M059J (cell line): ENCODE measurements at places on chromosomes 4 and X.

DNA sequence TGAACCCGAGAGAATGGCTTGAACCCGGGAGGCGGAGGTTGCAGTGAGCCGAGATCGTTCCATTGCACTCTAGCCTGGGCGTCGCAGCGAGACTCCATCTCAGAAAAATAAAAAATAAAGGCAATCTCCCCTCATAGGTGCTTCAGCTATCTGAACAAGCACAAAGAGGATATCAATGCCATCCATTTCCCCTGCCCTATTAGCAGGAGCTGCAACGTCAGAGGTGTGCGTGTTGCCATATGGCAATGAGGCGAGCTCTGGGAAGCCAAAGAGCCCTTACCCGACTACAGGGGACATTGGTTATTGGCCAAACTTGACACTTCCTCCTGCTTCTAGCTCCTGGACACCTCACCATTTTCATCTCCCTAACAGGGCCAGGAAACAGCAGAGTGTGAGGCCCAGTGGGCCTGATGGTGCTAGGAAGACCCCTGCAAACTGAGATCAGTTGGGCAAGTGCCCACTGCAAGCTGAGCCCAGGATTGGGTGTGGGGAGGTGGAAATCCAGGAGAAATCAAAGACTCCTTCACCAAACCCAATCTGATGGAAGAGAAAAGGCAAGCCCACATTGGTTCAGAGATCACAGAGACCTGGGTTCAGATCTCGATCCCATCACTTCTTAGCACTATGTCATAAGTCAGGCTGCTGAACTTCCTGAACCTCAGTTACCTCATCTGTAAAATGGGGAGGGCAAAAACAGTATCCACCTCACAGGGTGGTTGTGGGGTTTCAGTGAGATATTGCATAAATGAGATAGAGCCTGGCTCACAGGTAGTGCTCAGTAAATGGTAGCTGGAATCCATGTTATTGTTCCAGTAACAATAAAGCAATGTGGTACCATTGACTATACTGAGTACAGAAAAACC, 21.2 kb downstream of the SLC25A5 start:
- no peak for DNase-seq

- DNase-seq = peak; percentile 18
Observed at GRCh38 chr4:13933191-13933590, 305.7 kb upstream of the BOD1L1 start.

DNA sequence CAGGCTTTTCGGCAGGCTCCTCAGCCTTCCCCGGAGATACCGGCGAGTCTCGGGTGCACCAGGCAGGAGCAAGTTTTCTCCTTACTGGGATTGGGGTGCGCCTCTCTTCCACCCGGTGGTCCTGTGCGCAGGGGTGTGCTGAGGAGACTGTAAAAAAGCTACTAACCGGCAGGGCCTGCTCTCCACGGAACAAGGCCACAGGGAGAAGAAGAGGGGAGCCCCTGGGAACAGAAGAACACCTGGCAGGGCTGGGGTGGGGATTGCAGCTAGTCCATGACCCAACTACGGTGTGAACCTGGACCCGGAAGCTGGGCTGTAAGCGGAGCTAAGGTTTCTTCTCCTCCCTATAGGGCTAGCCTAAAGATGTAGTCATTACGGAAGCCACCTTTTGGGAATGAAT, 17.7 kb upstream of the ZIC3 start:
- no peak for DNase-seq

GRCh38 chr4:108054025-108054638, 64.4 kb downstream of the HADH start:
- DNase-seq = no peak

DNA sequence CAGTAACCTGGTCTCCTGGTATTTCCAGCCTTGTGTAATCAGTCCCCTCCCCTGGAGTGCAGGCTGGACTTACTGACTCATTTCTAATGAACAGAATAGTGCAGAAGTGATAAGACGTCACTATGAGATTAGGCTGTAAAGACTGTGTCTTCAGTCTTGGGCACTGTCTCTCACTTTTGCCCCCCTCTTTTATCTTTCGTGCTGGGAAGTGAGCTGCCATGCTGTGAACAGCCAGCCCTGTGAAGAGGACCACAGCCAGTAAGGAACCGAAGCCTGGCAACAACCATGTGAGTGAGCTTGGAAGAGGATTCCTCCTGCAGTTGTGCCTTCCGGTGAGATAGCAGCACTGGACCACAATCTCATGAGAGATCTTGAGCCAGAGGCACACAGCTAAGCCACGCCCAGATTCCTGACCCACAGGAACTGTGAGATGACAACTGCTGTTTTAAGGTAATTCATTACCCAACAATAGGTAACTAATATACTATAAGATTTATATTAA, 67.5 kb upstream of the GPR34 start:
- DNase-seq = peak; percentile 74

GRCh38 chr4:127967141-127967775, 2.1 kb downstream of the ABHD18 start:
- no peak for DNase-seq
